Activated T-cell treated with anti-CD3 and anti-CD28 coated beads, Interleukin-2, amount 50 U/mL, for 48 hours (primary cell): ENCODE measurements at places on chromosomes 7 and 10.

DNA sequence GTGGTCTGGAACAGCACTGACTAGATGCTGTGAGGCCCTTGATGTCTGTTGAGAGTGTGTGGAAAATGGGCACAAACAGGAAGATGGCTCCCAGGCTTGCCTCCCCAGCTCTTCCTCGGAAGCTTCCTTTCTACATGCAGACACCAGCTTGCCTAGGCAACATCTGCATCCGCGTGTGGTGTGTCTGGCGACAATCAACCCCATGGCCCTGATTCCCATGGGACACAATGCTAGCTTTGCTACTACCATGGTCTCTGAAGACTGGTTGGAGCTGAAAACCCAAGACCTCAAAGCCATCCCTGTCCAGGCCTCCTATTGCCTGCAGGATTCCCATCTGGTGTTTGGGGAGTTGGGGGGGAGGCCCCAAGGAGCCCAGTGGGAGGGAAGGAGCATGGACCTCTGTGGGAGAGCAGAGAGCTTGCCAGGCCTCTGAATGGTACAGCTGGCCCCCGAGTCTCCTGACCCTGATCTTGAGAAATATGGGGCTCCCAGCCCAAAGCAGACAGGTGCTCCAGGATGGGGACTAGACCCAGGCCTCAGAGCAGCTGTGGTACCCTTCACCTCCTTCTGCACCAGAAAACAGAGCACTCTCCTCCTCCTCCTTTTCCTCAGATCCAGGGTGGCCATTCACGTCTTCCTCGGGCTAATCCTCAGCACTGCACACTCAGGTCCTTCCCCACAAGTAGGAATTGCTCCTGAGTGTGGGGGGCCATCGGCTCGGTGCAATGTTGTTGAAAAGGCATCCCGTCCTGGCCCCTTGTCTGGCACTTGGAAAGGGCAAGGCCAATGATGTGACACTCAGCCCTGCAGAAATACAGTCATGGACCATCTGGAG is 57.6 kb downstream of the ARHGAP22 start:
- DNase-seq = no peak

DNA sequence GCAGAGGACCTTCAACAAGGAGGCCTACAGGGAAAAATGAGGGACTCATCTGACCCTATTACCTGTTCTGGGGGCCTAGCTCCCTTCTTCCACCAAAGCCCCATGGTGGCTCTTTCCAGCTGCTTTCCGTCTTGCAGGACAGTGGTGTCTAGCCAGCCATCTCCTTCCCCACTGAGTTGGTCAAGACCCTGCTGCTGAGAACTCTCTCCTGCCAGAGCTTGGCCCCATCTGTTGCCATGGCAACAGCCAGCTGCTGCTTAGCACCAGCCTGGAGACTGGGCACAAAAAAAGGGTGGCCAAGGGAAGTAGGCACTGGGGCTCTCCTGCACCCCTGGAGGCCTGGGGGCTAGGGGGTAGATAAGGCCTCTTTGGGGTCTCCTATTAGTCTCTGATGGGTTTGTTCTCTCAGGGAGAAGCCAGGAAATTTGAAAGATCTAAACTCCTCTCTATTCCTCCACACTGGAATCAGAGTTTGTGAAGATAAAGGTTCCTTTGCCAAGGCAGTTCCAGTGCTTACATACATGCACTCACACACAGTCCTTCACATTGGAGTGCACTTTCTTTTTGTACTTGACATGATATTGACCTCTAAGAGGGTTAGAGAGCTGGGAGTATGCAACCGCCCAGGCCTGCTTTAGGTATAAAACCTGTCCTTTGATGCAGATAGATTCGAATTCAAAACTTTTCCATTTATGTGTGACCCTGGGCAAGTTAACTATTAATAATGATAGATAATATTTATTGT is 15.8 kb downstream of the TSPAN33 start:
- no peak for DNase-seq

GRCh38 chr7:47576031-47576865 is 5.7 kb downstream of the TNS3 start:
- DNase-seq = no peak

DNA sequence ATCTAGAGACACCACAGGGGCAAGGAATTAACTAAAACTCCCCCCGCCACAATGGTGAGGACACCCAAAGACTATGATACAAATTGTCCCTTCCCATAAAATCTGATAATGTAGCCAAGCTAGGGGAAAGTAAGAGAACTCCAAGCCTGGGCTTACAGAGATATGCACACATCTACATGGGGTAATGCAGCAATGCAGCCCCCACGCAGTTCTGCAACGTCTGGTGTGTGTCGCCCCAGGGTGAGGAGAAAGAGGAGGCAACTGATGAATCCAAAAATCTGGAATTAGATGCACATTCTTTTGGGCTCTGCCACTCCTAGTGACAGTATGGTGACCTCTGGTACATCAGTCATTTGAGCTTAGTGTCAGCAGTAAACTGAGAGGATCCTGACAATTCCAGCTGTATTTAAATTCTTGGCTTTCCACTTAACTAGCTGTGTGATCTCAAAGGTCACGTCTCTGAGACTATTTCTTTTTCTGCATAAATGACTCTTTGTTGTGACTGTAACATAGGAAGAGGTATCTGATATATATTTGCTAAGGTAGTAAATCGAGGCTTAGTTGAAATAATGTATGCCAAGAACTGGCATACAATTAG is 51.5 kb downstream of the PIP4K2A start:
- no peak for DNase-seq

GRCh38 chr7:151349507-151349853 is 7.9 kb downstream of the NUB1 start:
- DNase-seq = no peak

DNA sequence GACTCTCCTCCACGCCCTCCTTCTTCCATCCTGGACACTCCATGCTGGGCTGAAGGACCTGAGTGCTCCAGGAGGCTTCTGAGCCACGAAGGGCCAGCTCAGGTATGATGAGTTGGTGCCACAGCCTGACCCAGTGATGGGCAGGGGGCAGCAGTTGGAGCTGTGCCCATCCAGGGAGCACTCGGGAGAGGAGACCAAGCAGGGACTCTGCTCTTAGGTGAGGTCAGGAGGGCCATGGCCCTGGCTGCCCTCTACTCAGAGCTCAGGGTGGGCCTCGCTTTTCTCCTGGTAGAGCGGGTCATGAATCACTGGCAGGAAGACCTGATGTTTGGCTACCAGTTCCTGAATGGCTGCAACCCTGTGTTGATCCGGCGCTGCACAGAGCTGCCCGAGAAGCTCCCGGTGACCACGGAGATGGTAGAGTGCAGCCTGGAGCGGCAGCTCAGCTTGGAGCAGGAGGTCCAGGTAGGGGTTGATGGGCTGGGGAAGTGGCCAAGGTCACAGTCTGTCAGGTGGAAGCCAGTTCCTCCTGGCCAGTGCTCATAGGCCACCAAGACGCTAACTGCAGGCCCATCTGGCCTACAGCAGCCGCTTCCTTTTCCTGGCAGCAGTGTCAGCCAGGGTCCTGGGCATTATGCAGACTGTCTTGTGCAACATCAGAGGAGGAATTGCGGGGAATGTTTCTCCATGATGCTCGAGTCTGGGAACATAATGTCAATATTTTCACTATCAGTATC is 50.8 kb downstream of the ALOX5 start:
- no peak for DNase-seq

DNA sequence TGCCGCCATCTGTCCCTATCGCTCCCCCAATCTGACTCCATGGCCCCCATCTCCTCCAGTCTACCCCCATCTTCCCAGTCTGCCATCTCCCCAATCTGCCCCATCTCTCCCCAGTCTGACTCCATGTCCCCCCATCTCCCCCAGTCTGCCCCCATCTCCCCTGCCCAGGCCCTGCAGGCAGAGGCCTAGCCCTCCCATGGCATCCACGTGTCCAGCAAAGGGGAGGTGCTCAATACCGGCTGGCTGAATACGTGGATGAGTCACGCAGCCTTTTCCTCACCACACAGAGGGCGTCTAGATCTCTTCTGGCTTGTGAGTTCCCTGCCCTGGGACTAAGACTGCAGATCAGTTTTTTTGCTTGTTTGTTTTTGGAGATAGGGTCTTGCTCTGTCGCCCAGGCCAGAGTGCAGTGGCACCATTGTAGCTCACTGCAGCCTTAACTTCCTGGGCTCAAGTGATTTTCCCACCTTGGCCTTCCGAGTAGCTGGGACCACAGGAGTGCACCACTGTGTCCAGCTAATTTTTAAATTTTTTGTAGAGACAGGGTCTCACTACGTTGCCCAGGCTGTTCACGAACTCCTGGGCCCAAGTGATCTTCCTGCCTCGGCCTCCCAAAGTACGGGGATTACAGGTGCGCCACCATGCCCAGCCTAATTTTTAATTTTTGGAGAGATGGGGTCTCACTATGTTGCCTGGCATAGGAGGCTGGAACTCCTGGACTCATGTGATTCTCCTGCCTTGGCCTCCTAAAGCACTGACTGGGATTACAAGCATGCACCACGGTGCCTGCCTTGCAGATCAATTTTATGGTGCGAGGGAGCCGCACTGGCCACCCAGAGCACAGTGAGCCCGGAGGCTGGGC is 15.3 kb upstream of the GPR146 start:
- DNase-seq = peak; percentile 74

GRCh38 chr10:124012583-124012982 is 80.8 kb downstream of the CHST15 start:
- DNase-seq = no peak

DNA sequence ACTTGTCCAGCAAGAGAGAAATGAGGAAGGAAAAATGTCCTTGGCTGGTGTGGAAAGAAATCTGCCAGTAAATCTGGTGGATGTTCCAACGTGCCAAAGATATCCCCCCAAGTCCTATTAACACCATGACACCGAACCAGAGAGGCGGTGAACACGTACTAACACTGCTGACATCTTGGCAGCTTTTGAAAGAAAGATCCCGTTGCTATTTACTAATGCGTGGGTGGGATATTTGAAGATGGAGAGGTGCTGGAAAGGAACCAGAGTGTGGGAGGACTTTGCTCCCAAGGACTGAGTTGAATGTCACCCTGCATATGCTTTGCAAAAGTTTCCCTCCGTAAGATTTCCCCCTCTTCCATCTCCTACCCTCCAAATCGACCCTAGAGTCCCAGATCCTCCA is 7.9 kb downstream of the CCDC3 start:
- DNase-seq = no peak

DNA sequence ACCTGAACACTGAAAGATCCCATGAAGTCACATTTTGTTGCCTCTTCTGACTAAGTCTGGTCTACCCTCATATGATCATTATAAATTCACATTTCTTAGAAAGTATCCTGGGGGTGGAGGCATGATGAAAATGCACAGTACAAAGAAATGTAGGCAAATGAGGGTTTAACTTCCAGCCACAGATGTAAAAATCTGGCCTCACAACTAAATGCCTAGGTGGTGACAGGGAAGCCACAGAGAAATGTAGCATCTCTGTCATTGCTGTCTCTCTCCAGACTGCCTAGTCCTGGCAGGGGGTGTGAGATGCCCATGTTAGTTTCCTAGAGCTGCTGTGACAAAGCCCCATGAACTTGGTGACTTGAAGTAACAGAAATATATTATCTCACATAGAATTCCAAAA is 395.9 kb downstream of the SORCS3 start:
- no peak for DNase-seq

GRCh38 chr10:70853038-70853437 is 35.3 kb downstream of the PCBD1 start:
- DNase-seq = no peak

- no peak for DNase-seq
Observed at GRCh38 chr10:62850646-62851045, 34.5 kb upstream of the EGR2 start.

GRCh38 chr10:75599875-75600648 is 168.6 kb downstream of the LRMDA start:
- no peak for DNase-seq

DNA sequence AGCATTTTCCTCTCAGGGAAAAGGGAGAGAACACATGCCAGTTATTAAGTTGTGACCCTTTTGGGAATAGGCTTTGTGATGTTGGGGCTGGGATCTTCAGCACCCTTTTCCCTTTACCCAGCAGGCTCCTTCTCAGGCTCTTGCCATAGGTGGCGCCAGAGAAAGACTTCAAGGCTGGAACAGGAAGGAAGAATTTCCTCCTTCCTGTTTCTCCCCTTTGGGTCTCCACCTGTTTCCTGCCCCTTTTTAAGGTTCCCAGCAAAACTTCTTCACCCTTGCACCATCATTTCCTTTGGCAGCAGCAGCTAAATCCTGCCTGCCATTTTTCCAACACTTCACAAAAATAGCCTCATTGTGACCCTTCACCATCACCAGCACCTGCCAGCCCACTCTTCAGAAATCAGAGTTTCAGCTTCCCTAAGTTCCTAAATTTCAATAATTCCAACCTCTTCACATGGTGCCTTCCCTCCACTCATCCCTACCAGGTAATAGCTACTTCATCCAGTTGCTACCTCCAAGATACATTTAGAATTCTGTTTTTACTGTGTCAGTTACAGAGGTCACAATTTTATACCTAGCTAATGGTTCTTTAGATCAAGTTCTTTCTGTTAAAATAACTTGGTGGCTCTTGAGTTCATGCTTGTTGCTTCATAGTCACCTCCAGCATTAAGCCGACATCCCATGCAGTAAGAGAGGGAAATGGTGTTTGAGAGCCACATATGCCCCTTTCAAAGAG is 22.4 kb upstream of the FOXK1 start:
- no peak for DNase-seq

GRCh38 chr10:69864321-69864720 is 62.6 kb downstream of the COL13A1 start:
- no peak for DNase-seq

- DNase-seq = no peak
Observed at GRCh38 chr10:86087716-86088115, 278.9 kb downstream of the GRID1 start.

DNA sequence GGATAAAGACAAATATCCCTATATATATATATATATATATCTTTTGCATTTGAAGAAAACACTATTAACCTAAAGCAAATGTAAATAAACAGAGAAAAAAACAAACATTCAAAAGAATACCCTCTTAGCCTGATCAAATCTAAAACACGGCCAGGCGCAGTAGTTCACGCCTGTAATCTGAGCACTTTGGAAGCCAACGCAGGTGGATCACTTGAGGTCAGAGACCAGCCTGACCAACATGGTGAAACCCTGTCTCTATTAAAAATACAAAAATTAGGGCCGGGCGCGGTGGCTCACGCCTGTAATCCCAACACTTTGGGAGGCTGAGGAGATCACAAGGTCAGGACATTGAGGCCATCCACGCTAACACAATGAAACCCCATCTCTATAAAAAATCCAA is 9.2 kb downstream of the ANXA7 start:
- DNase-seq = no peak

GRCh38 chr7:45292481-45292880 is 134.9 kb downstream of the RAMP3 start:
- no peak for DNase-seq

DNA sequence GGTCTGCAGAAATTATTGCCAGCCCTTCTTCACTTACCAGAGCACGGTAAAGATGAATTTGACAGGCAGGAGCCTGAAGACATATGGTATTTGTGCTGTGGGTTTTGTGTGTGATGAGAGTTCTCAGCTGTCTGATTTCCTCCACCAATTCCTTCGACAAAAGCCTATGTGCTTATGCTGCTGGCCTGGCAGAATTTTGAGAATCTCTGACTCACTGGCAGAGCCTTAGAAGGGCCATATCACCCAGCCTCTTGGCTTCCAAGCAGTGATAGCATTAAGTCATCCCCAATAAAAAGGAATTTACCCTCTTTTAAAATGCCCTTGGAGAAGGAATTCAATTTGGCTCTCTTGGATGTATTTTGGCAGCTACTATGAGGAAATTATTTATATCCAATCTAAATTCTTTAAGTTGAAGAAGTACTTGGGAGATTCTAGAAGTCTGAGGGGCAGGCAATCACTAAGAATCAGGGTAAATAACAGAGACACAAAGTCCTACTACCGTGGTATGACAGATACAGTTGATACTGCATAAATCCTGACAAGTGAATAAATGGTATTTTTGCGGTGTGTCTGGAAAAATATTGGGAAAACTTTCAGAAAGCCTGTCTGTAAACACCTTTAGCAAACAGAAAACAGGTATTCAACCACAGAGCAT is 68.6 kb upstream of the EFCAB10 start:
- no peak for DNase-seq
